H1 (cell line): ENCODE measurements at places on chromosomes 4 and X. TPM values are rescaled to one million over a fixed set of nuclear protein-coding genes. Genes with fewer than 3 reads are reported as not detected.

- H3K4me3 ChIP-seq, result no peak overlapping the region
- no peaks in the 10 kb centered on the region for H3K27me3 ChIP-seq
- H3K36me3 ChIP-seq, result no peaks in the 10 kb centered on the region
- no peaks in the 10 kb centered on the region for H3K4me1 ChIP-seq
- no peak for DNase-seq
These were observed 72.6 kb upstream of the PTPN13 start for GRCh38 chr4:86521373-86521969.

GRCh38 chr4:78776729-78777575, 802 bp downstream of the BMP2K start:
- DNase-seq, result peak; percentile 3
- H3K36me3 ChIP-seq, result no peaks in the 10 kb centered on the region
- H3K4me1 ChIP-seq, result peaks cover 2% of the 10 kb centered on the region; the same call in 1 of the 2 replicates

DNA sequence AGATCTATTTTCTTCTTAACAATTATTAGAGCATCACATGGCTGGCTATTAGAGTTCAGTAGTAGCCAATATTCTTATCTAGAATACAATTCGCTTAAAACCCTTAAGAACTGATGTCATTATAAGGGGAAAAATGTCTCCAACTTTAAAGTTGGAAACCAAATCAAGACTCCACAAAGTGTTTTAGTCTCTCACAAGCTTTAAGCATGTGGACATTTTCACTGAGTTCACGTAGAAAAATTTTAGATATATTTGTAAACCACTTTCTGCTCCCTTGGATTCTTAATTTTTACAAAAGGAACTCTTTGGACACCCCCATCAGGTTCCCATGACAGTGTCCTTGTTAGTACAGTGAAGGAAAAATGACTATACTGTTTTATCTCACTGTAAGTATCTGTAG, 123.9 kb upstream of the NAP1L5 start:
- H3K27me3 ChIP-seq, result no peaks in the 10 kb centered on the region
- H3K4me1 ChIP-seq, result peaks cover 8% of the 10 kb centered on the region
- no peak for DNase-seq
- no peak overlapping the region for H3K27ac ChIP-seq
- H3K4me3 ChIP-seq, result no peak overlapping the region

DNA sequence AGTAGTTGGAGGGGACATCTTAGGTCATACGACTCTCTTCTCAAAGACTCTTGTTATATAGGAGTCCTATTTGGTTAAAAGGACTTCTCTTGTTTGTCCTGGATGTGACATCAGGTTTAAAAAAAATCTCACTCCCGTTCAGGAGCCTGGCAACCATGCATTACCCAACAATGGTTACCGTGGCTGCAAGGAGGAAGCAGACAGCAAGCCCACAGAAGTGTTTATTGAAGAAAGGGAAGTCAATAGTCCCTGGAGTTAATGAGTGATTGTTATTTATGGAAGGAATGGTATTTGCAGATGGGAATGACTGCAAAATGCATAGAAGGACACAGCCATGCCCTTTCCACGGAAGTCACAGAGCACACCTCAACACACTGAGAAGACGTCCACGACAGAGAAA, 75.9 kb upstream of the ENPP6 start:
- H3K27me3 ChIP-seq, result no peaks in the 10 kb centered on the region
- H3K4me1 ChIP-seq, result no peaks in the 10 kb centered on the region
- H3K36me3 ChIP-seq, result no peaks in the 10 kb centered on the region
- DNase-seq, result no peak
- no peak overlapping the region for H3K27ac ChIP-seq
- no peak overlapping the region for H3K4me3 ChIP-seq

DNA sequence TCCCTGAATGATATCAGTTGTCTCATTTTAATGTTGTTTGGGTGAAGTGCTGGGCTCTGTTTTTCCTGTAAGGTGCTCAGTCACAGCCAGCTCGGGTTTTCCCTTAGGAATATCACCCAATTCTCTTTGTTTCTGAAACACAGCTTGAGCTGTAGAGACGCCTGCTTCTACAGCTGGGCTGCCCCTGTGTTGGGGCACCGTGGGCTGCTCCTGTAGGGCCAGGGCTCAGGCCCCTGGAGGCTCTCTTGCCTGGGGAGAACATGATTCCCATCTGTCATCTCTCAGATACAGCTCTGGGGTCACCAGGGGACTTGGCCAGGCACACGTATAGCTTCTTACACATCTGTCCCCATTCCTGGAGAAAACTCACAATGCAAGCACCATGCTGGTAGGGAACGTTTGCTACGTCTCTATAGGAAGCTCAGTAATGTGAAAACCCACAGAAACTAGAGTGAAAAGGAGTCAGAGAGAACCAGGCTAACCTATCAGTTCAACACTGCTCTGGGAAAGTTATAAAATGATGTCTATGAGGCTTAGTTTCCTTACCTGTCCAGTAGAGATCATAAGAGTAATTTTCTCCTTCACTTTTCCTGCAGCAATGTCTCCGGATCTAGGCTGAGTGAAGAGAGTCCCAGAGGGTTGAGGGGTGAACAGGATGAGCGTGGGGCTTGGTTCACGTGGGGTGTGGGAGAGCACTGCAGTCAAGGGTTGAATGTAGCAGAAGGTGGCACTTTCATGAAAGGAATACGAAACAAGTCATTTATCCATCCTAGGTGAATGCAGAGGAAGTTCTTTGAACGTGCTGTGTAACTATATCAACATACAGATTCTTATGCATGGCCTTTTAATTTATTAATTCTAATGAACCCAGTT, 14.5 kb downstream of the FHDC1 start:
- H3K27me3 ChIP-seq, result no peaks in the 10 kb centered on the region
- H3K4me3 ChIP-seq, result no peak overlapping the region
- H3K36me3 ChIP-seq, result peaks cover 16% of the 10 kb centered on the region
- H3K4me1 ChIP-seq, result peaks cover 17% of the 10 kb centered on the region
- H3K27ac ChIP-seq, result peak overlapping the region; percentile 46; the same call in 1 of the 2 replicates
- DNase-seq, result no peak

ATP5ME gene
- total RNA-seq, result 375 and 413 TPM in 2 replicates

PITX2 gene
- total RNA-seq, result 0.44 and 0.67 TPM in 2 replicates
